Brain microvascular endothelial cell (primary cell): ENCODE measurements at places on chromosomes 5 and 9.

GRCh38 chr9:70587201-70587600, 172.7 kb upstream of the KLF9 start:
- DNase-seq, result peak; percentile 75

DNA sequence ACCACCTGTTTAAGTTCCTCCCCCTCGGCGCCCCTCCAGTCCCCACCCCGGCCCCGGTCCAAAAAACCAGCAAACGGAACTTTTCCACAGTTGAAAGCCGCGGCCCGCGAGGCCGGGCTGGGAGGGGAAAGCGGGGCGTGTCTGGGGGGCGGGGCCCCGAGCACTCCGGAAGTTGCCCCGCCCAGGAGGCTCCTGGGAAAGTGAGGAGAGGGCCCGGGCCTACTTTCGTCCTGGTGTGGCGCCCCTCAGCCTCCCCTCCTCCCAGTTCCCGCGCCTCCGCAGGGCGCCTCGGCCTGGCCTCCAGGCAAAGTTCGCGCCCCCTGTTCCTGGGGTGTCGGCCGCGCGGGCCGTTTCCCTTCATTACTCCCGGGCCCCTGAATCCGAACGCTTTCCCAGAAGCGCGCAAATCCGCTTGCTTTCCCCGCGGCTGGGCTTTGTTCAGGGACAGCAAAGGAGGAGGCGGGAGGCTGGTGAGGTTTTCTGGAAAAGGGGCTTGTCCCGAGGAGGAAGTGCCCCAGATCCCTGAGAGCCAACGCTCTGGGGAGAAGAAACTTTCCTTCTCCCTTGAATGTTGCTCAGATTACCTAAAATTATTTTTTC, 4.5 kb upstream of the DMRT3 start:
- DNase-seq, result no peak

DNA sequence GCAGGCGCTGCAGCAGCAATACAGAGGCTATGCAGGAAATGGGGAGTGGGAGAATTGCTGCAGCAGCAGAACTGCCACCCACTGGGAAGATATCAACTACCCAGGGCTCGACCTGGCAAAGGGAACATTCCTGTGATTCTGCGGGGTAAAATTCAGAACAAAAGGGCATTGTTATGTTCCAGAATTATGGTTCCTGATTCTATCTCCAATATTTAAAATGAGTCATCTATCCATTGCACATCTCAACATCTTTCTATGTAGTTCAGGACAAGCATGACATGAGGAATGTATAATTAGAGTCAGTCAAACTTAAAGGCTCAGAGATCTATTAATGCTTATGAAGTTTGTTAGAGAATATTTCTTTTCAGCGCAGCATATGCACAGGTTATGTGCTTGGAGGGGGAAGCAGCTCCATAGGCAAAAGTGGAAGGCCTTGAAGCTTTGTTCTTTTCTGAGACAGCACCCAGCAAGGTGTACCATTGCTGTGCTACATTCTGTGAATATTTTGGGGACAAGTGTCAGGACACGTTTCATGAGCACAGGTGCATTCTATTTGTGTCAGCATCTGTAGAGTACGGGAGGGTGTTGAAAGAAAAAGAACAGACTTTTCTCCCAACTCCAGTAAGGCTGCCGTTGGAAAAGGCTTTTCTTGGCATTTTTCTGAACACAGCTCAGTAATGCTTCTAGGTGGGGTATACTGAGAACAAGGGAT, 395.6 kb upstream of the MPDZ start:
- no peak for DNase-seq

- DNase-seq, result no peak
Observed at GRCh38 chr5:61516946-61517345, 184.9 kb downstream of the ZSWIM6 start.

- no peak for DNase-seq
Observed at GRCh38 chr5:14663734-14664269, 716 bp upstream of the OTULIN start.
